ENCODE measurements at places on chromosomes 2 and 18.

- no peak for DNase-seq
Observed at GRCh38 chr18:12554796-12555388, 103.0 kb downstream of the SPIRE1 start.

- no peak for DNase-seq
Observed at GRCh38 chr2:100986157-100986556, 15.9 kb upstream of the RPL31 start.

GRCh38 chr2:152406119-152406835, 71.3 kb downstream of the FMNL2 start:
- no peak for DNase-seq

GRCh38 chr18:21904856-21905255, 164.3 kb downstream of the MIB1 start:
- DNase-seq = no peak

DNA sequence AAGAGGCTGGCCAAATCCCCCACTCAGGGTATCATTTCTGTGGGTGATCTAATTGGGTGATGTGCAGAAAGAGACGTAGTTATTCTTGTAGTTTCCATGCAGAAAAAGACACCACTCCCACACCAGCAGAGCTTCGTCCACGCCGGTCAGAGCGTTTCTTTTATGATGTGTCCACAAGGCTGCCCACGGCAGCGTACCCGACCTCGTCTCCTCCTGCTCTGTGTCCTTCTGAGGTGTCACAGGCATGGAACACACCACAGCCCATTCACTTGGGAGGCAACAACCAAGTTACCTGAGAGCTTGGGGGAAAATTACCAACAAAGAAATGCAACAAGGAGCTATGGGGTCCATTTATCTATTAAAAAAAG, 131.3 kb downstream of the PXDN start:
- no peak for DNase-seq

DNA sequence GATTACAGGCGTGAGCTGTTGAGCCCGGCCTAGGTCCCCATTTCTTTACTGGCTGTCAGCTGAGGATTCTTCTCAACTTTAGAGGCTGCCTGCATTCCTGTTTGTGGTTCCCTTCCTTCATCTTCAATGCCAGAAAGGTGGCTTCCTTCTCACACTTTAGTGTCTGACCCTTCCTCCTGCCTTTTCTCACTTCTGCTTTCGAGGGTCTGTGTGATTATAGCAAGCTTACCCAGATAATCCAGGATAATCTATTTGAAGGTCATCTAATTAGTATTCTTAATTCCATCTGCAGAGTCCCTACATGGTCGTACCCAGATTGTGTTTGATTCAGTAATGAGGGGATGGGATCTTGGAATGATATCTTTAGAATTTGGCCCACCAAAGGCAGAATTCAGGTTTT, 157.4 kb downstream of the TANC1 start:
- no peak for DNase-seq

DNA sequence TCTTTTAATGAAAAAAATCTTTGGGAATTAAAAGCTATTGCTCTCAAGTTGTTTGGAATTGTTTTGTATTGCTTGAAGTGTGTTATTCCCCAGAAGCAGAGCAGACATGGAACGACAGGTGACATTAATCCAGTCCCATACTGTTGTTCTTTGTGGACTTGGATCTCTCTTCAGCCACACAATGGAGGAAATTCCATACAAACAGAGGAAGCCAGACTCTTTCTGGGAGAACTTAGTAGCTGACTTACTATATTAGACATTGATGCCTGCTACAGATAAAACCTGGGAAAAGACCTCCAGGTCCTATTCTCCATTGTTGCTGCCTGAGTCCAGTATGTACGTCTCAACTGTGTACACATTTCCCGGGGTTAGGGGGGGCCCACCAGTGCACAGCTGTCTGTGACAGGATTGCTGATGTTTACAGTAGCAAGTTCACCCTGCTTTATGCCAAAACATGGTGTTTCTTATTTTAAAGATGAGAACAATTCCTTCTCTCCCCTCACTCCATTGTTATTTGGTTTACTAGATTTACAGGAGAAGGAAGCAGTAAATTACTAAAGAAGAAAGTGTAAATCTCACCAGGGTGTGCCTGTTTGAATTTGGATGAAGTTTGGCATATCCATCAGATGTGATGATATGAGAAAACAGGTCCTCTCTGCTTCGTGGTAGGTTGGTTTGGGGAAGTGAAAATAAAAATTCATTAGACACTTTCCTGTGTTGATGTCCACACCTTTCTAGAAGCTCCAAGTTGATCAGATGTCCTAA, 142.4 kb upstream of the RBBP8 start:
- no peak for DNase-seq

DNA sequence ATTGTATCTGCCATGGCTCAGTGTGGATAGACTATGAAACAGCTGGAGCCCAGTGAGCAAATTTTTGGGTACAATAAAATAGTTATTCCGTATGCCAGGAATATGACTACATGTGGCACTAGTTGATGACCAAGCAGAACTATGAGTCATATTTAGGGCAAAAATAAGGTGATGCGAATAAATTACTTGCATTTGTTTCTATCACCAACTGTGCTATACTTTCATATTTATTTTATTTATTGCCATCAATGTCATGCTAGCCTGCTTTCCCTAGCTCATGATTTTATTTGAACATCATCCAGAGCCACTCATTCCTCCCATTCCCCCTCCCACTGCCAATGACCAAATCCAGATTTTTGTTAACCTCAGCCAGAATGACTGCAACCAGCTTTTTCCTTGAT, 13.3 kb upstream of the FAP start:
- peak; percentile 47 for DNase-seq

GRCh38 chr18:55275039-55275901, 312.7 kb downstream of the TCF4 start:
- DNase-seq = peak; percentile 26

- peak; percentile 83 for DNase-seq
Observed at GRCh38 chr2:178241844-178242551, 47.7 kb downstream of the OSBPL6 start.

GRCh38 chr2:233352141-233352842, 2.0 kb upstream of the DGKD start:
- DNase-seq = no peak

DNA sequence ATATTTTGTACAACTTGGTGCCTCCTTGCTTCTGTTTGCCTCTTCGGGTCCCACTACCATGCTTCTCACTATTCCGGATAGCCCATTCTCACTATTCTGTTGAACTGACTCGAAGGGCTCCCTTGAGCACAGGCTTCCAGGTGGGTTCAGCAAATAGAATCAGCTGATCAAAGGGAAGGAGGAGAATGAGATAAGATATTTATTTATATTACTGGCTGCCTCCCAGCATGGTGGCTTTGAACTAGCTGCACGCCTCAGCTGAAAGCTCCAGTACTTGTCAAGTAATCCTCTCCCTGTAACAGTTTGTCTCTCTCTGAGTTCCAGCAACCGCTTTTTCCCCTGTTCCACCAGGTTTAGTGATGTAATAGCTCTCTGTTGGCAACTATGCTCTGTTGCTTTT, 187.8 kb upstream of the HNRNPA3 start:
- DNase-seq = no peak

DNA sequence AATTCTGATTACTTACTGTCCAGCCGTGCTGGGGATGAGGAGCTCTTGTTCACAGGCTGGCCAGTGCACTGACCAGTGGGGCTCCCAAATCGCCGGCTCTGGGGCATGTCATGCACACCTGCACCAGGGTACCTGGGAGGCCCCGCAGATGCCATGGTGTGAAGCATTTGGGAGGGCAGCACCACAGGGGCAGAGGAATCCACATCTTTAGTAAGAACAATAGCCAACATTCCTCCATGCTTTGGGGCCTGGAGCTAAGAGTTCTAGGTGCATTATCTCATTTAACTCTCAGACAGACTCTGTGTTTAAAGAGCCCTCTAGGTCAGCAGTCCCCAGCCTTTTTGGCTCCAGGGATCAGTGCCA, 104.2 kb downstream of the ACKR3 start:
- no peak for DNase-seq

DNA sequence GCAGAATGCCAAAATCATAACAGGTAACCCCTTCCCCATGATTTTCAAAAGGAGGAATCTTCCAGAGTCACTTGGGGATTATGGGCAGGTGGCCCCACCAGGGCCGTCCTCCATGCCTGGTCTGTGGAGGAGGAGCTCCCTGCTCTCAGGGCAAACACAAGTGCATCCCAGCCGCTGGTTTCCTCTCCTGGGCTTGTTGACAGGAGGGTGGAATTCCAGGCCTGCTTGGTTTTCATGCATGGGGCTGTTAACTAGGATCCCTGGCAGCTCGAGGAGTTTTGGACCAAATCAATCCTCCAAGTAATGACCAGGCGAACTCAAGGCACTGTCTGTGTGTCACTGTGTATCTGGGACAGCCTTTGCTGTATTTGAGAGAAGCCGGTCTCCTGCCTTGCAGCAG, 45.3 kb downstream of the FOSL2 start:
- no peak for DNase-seq

DNA sequence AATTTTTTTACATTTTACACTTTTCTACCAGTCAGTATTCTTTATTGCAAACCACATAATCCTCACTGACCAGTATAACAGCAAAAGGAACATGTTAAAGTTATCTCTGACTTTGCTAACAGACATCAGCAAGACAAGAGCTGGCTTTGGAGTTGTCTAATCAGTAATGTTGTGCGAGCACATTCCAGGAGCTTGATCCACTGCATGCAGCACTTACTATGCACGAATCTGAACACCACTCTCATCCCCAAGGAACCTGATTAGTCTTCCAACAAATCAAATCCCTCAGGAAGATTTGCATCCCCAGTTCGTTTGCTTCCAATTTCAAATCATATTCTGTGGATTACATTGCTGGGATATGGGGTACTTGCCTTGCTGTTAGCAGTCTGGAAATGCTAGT, 269.3 kb upstream of the EPC2 start:
- DNase-seq = no peak

- peak; percentile 11 for DNase-seq
Observed at GRCh38 chr2:173752152-173752551, 213.0 kb downstream of the SP3 start.

DNA sequence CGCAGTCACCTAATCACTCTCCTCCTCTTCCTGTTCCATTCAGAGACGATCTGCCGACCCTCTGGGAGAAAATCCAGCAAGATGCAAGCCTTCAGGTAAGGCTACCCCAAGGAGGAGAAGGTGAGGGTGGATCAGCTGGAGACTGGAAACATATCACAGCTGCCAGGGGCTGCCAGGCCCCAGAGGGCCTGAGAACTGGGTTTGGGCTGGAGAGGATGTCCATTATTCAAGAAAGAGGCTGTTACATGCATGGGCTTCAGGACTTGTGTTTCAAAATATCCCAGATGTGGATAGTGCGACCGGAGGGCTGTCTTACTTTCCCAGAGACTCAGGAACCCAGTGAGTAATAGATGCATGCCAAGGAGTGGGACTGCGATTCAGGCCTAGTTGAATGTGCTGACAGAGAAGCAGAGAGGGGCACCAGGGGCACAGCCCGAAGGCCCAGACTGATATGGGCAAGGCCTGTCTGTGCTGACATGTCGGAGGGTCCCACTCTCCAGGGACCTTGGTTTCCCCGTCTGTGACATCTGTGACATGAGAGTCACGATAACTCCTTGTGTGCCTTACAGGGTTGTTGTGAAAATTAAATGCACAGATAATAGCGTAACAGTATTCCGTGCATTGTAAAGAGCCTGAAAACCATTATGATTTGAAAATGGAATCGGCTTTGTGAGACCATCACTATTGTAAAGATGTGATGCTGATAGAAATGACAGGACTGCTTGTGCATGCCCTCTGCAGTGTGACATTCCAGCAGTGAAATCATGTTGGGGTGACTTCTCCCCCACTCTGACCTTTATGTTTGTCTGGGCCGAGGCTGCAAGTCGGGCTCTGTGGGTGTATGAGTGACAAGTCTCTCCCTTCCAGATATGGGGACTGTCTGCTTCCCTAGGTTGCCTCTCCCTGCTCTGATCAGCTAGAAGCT, 510 bp downstream of the IL1RN start:
- DNase-seq = no peak

- no peak for DNase-seq
Observed at GRCh38 chr2:85468704-85469349, 50.3 kb downstream of the SH2D6 start.

DNA sequence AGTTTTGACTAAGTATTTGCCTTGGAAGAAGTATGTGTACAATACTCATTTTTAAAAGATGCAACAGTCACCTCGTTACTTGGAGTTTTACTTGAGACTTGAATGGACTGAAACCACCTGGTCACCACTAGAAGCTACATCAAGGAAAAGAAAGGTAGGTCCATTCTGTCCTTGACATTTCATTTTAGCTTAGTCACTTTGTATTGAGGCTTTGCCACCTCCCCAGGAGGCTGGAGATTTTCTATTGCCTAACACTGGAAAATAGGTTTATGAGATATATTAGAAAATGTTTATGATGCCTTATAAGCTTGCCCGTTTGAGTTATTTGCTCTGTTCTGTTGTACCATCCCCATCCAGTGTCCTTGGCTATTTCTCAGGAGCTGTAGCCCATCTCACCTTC, 107.9 kb upstream of the ETAA1 start:
- DNase-seq = no peak

- no peak for DNase-seq
Observed at GRCh38 chr18:69538849-69539248, 138.2 kb downstream of the DOK6 start.

GRCh38 chr2:120491111-120491625, 145.2 kb downstream of the INHBB start:
- DNase-seq = no peak

GRCh38 chr2:239309398-239310245, 91.2 kb downstream of the HDAC4 start:
- DNase-seq = no peak

- DNase-seq = no peak
Observed at GRCh38 chr2:145038041-145038525, 518.2 kb upstream of the ZEB2 start.

DNA sequence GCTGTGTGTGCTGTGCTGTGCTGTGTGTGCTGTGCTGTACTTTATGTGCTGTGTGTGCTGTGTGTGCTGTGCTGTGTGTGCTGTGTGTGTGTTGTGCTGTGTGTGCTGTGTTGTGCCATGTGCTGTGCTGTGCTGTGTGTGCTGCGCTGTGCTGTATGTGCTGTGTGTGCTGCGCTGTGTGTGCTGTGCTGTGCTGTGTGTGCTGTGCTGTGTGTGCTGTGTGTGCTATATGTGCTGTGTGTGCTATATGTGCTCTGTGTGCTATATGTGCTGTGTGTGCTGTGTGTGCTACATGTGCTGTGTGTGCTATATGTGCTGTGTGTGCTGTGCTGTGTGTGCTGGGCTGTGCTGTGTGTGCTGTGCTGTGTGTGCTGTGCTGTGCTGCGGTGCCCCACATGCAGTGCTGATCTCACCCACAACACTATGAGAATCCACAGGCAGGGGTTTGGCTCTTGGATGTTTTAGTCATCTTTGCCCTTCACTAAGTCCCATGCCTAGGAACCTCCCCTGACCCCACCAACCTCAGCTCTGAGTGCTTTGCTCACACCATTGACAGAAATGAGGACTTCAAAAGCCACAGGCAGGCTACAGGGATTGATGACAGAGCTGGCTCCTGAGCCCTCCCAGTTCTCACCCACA, 30.5 kb upstream of the MAL start:
- no peak for DNase-seq

- DNase-seq = no peak
Observed at GRCh38 chr2:135637456-135638087, 104.1 kb upstream of the UBXN4 start.
